ENCODE measurements at places on chromosomes 16 and 17.

DNA sequence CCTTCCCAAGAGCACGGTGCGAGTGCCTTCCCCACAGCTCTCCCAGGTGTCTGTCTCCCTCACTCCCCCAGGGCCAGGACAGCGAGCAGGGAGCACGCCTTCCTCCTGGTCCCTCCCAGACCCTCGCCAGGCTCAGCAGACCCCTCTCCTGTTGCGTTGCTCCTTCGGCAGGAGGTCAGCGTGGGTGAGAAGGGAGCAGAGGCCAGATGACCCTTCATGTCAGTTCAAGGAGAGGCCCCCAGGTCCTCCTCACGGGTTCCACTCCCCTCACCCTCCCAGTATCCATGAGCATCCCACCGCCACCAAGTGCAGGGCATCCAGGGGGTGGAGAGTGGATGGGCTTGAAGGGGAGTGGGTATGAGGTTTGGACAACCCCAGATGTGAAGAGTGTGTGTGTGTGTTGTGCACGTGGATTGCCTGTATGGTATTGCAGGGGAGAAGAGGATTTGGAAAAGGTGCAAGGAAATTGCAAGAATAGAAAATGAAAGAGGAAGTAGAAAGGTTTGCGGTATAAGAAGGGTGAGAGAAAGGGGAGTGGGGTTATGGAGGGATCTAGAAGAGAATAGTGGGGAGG is 17.7 kb downstream of the SGCA start:
- DNase-seq, result no peak

- DNase-seq, result no peak
Observed at GRCh38 chr16:50210266-50211038, 55.9 kb upstream of the ADCY7 start.

- DNase-seq, result no peak
Observed at GRCh38 chr16:79664407-79664806, 63.9 kb upstream of the MAF start.

GRCh38 chr17:31357839-31358394 is 33.6 kb upstream of the RAB11FIP4 start:
- DNase-seq, result no peak

DNA sequence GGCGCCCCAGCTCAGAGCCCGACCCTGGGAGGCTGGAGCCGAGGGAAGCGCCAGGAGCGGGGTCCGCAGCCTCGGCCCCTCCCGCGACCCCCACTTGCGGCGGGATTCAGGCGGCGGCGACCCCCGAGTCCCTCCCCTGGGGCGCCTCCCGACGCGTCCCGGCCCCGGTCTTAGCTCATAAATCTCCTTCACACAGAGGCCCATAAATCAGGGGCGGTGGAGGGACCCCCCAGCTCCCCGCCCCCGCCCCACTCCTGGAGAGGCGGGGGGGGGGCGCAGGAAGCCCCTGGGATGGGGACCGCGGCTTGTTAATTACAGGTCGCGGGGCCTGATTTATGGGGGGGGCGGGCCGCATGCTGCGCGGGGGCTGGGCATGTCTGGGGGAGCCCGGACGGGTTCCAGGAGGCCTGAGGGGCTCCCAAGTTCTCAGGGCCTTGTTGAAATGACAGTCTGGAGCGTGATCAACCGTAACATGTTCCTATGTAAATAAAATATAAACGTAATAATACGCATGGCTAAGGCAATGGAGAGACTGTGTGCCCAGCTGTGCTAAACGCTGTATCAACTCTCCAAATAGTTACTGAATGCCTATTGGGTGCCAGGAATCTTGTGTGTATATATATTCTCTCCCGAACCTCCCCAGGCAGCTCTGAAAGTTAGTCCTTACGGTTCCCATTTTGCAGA is 10.0 kb upstream of the BHLHA9 start:
- DNase-seq, result no peak

- DNase-seq, result peak; percentile 64
Observed at GRCh38 chr16:67177743-67178699, 5.7 kb downstream of the MATCAP1 start.

DNA sequence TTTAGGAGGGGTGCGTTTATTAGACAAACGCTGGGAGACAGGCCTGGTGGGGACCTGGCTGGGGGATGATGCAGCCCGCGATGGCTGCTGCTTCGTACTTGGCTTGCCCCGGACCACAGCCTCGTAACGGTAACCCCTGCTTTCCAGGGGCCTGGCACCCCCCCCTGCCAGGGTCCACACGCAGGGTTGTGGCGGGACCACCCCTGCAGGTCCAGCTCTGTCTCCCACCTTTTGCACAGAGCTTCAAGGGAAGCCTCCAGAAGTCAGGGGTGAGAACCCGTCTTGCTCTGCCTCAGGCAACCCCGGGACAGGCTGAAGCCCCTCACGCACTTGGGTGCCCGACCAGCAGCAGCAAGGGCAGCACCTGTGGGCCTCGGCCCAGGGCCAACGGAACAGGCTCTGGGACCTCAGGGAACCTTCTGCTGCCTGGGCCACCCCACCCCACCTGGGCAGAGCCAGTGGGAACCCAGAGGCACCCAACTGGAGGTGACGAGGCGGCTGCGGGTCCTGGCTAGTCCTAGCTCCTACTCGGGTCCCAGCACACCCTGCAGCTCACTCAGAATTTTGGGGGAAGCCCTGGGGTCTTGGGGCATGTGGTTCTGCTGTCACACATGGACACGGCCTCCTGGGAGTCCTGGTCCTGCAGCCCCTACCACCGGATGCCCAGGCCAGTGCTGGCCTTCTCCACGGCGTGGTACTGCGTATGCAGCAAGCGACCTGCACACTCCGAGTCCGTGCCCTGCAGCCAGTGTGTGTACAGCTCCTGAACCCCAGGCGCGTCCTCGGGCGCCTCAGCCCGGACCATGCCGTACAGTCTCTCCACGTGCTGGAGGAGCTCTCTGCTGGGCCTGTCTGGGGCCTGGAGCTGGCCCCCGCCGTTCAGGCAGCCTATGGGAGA is 3.1 kb downstream of the HAGHL start:
- DNase-seq, result no peak

- no peak for DNase-seq
Observed at GRCh38 chr16:27326738-27327585, 13.2 kb downstream of the IL4R start.

- DNase-seq, result no peak
Observed at GRCh38 chr17:15744885-15745284, 12.8 kb downstream of the TBC1D26 start.

- DNase-seq, result no peak
Observed at GRCh38 chr17:77282524-77283515, 142.1 kb downstream of the SEC14L1 start.

DNA sequence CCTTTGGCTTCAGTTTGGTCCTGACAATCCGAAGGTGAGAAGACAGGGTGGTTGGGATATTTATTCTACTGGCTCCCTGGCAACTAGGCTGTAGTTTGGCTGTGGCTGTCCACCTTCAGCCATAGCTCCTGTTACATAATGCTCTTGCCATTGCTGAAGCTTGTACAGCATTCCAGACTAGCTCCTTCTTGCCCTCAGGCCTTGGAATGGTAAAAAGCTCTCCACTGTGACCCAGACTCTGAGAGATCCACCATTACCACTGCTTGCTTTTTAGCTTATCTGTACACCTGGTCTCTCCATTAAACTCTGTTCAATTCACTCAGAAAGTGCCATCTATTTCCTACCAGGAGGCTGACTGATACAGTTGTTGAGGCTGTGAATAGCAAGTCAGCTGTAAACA is 231.8 kb upstream of the MON1B start:
- DNase-seq, result no peak

DNA sequence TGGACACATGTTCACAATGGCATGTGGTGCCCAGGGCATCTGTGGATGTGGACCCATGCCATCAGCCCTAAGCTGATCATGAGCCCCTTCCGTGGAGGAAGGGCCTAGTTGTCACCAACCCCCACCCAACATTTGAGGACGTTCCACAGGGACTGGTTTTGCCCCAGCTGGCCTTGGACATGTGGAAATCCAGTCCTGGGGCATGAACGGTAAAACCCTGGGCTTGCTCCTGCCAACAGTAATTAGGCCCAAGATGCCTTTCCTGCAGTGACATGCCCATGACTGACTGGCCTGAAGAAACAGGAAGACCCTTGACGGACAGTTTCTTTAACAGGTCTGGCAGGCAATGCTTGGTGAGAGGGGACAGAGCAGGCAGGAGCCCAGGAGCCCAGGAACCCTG is 7.7 kb downstream of the TNS4 start:
- no peak for DNase-seq

GRCh38 chr16:71882505-71883167 is 1.3 kb downstream of the ZNF821 start:
- DNase-seq, result no peak

DNA sequence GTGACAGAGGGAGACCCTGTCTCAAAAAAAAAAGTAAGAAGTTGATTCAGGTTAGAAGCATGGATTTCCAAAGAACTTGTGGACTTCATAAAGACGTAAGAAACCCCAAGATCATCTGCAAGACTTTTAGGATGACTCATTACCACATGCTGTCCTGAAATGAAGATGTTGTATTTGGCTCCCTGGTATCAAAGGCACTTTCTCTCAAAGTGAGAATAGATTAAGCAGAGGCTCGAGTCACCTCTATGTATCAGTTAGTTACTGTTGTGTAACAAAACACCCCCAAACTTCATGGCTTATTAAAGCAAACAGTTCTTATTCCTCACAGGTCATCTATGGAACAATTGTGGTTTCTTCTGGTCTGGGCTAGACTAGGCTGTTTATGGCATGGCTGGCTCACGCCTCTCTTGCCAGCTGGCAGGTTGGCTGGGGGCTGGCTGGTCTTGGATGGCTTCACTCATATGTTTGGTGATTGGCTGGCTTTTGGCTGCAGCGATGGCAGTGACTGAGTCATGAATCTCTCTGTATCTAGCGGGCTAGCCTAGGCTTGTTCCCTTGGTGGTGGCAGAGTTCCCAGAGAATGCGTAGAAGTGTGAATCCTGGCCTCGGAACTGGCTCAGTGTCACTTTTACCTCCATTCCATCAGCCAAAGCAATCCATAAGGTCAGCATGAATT is 60.4 kb upstream of the MSI2 start:
- no peak for DNase-seq

GRCh38 chr17:43591779-43592562 is 45.8 kb upstream of the ETV4 start:
- no peak for DNase-seq

DNA sequence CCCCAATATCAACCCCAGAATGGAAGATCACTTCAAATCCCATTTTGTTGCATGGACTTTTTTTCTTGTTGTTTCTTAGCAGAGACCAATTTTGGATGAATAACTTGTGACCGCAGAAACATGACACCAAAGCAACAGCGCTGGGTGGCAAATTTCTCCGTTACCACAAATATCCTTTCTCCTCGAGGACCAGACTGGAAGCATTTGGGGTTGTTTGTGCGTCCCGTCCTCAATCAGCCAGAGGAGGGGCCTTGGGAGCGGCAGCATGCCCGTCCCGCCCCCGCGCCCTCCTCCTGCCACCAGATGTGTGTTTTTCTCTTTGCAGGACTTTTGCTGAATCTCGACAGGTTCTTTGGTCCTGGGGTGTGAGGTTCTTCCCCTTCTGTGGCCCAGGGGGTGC is 282.5 kb upstream of the FOXF1 start:
- no peak for DNase-seq

DNA sequence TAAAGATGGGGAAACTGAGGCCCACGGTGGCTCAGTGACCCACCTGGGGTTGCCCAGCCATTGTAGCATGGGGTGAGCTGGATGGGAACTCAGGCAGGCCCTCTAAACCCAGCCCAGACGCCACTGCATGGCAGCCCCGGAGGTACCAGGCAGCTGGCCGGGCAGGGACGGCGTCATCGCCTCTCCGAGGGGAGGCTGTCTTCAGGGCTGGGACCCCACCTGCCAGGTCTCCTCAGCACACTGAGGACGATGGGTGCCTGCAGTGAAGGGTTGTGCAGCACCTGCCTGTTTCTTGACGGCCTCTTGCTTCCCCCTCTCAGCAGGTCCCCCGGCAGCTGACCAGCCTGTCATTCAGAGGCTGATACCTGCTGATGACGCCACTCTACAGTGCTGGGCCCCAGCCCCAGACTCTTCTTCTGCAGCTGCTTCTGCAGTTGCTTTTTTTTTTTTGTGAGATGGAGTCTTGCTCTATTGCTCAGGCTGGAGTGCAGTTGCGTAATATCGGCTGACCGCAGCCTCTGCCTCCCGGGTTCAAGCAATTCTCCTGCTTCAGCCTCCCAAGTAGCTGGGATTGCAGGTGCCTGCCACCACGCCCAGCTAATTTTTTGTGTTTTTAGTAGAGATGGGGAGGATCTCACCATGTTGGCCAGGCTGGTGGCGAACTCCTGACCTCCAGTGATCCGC is 24.7 kb downstream of the RNF213 start:
- DNase-seq, result no peak

DNA sequence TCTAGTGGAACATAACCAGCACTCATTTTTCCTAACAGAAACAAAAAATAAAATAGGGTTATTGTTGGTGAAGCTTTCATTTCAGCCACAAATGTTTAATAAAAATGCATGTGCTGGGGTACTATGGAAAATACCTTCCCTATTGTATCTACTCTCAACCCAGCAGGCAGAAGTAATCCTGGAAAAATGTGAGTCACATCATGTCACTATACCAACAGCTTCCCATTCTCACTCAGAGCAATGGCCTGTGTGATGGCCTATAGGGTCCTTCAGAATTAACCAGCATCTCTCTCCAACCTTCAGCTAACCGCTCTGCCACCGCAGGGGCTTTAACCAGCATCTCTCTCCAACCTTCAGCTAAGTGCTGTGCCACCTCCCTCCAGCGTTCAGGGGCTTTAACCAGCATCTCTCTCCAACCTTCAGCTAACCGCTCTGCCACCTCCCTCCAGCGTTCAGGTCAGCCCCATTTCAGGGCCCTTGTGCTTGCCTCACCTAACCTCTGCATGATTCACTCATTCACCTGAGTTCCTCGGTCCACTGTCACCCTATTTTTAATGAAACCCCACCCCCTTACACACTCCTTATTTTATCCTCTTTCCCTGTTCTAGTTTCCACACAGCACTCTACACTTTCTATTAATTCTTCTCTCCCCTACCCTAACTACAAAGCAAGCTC is 34.0 kb downstream of the UBE2G1 start:
- DNase-seq, result no peak

DNA sequence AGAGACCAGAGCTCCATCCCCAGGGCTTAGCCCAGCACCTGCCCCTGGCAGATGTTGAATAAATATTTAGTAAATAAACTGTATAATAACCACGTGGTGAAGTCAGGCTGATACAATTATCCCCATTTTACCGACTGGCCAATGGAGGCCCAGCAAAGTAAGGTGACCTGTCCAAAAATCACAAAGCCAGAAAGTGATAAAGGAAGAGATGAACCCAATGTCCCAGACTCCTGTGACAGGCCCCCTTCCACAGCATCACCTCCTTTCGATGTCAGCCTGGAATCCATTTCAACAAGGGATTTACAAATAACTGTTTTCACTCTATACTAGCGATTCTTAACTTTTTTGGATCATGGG is 5.5 kb downstream of the TVP23A start:
- DNase-seq, result no peak

- no peak for DNase-seq
Observed at GRCh38 chr17:41972571-41973407, 6.2 kb downstream of the CNP start.

All from NCI-H1048 (cell line).